NCI-H1694 (cell line): ENCODE measurements at places on chromosomes 5 and 9.

- DNase-seq, result no peak
Observed at GRCh38 chr5:172110921-172111851, 76.8 kb downstream of the STK10 start.

DNA sequence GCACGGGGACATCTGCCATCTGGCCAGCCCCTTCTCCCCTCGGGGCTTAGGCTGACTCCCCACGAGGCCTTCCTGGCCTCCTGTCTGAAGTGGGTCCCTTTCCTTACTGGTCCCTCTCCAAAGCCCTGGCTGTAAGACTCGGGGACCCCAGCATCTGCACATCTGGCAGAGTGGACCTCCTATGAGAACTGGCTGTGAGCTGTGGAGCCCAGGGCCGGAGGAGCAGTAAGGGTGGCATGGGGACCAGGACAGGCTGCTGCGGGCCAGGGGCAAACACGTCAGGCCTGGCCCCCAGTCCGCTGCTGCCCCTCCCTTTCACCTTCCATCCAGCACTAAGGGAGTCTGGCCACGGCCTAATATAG, 33.8 kb downstream of the EXOC3 start:
- DNase-seq, result no peak

DNA sequence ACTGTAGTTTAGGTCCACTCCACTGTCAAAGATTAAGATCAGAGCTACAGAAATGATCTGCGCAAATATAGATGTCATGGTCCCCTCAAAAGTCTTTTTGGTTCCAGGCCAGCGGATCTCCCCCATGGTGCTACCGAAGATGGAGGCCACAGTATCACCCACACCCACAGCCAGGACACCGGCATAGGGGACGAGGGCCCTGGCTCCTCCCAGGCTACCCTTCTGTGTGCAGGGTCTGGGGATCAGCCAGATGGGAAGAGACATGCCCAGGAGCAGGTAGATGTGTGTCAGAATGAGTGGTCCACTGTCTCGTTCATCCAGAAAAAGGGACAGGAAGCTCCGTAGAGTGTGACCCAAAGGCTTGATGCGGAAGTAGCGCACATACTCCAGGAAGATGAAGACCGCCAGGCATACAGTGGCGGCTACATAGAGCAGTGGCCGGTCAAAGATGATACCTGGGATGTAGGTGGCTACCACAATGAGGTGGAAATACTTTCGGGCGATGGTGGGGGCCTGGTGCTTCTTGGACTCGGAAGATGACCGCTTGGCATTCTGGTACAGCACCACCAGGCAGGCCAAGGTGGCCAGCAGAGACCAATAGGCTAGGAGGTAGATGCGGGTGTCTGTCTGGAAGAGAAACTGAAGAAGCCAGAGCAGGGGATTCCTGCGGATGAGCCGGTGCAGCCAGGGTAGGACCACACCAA, 1.5 kb downstream of the DOLK start:
- no peak for DNase-seq

GRCh38 chr5:132407970-132408369, 38.5 kb downstream of the SLC22A5 start:
- DNase-seq, result no peak
